ENCODE measurements at places on chromosomes 4 and X.

DNA sequence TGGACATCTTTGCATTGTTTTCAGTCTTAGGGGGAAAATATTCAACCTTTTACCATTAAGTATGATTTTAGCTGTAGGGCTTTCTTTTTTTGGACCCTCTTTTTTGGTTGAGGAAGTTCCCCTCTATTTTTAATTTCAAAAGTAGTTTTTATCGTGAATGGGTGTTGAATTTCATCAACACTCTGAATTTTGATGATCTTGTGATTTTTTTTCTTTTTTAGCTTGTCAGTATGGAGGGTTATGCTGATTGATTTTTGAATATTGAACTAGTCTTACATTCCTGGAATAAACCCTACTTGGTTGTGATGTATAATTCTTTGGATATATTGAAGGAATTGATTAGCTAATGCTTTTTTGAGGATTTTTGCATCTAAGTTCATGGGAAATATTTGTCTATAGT is 1.7 kb downstream of the ZNF81 start:
- DNase-seq: no peak

GRCh38 chr4:52507774-52508173 is 151.3 kb downstream of the USP46 start:
- DNase-seq: no peak

DNA sequence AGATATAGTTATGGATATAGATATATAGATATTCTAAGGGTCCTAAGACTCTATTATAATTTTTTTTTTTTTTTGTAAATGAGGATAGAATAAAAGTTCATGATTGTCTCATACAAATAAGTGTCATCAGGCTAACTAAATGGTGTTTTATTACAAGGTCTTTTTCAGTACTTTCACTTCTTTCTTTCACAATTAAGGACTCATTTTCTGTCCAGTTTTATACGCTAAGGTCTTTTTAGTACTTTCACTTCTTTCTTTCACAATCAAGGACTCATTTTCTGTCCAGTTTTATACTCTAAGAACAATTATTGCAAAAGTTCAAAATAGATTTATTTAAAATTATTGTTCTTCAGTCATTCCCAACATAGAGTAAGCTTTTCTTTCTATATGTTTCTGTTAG is 32.7 kb downstream of the RUFY3 start:
- DNase-seq: no peak

- DNase-seq: peak; percentile 96
Measured at GRCh38 chr4:14168919-14169318, 541.4 kb upstream of the BOD1L1 start.

- no peak for DNase-seq
Measured at GRCh38 chr4:10732235-10732913, 47.8 kb upstream of the CLNK start.

- DNase-seq: no peak
Measured at GRCh38 chr4:156294577-156294976, 340.9 kb upstream of the CTSO start.

DNA sequence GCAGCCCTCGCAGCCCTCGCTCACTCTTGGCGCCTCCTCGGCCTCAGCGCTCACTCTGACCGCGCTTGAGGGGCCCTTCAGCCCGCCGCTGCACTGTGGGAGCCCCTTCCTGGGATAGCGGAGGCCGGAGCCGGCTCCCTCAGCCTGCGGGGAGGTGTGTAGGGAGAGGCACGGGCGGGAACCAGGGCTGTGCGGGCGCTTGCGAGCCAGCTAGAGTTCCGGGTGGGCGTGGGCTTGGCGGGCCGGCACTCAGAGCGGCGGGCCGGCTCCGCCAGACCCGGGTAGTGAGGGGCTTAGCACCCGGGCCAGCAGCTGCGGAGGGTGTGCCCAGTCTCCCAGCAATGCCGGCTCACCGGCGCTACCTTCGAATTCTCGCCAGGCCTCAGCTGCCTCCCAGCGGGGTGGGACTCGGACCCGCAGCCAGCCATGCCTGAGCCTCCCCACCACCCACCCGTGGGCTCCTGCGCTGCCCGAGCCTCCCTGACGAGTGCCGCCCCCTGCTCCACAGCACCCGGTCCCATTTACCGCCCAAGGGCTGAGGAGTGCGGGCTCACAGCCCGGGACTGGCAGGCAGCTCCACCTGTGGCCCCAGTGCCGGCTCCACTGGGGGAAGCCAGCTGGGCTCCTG is 1.4 kb upstream of the AADAT start:
- no peak for DNase-seq

GRCh38 chr4:27701606-27702005 is 841.0 kb downstream of the STIM2 start:
- no peak for DNase-seq

- DNase-seq: no peak
Measured at GRCh38 chr4:154120690-154121345, 331.9 kb upstream of the SFRP2 start.

GRCh38 chrX:129361576-129361975 is 161.7 kb downstream of the SMARCA1 start:
- no peak for DNase-seq

- no peak for DNase-seq
Measured at GRCh38 chr4:174595141-174595929, 73.0 kb upstream of the HPGD start.

DNA sequence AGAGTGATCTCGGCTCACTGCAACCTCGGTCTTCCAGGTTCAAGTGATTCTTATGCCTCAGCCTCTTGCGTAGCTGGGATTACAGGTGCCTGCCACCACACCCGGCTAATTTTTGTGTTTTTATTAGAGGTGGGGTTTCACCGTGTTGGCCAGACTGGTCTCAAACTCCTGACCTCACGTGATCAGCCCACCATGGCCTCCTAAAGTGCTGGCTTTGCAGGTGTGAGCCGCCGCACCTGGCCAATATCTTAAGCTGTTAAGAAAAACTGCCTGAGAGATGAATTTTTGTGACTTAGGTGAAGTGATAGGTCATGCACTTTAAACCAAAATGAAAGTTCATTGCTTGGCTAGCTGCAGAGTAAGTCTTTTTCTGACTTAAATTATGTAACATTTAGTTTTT is 5.8 kb downstream of the KDM6A start:
- no peak for DNase-seq

GRCh38 chrX:15675490-15675921 is 10.9 kb upstream of the CLTRN start:
- DNase-seq: peak; percentile 80

GRCh38 chrX:46744009-46744408 is 14.9 kb downstream of the SLC9A7 start:
- no peak for DNase-seq

- DNase-seq: peak; percentile 77
Measured at GRCh38 chr4:74157154-74157553, 764 bp upstream of the MTHFD2L start.

GRCh38 chr4:143026459-143027170 is 158.1 kb upstream of the USP38 start:
- no peak for DNase-seq

DNA sequence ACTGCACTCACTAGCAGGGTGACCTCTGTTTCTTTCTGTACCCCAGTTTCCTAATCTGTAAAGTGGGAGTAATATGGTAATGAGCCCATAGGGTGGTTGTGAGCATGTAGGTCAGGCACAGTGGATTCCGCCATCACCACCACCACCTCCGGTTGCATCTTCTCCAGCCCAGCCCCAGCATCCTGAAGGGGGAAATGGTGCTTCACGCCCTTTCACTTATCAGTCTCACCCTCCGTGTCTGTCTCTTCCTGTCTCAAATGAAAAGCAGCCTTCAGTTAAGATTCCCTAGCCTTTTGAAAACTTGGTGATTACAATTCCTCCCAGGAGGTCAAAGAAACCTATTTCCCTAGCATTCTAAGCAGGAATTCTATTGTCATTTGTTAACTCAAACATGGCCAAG is 16.9 kb upstream of the XPNPEP2 start:
- DNase-seq: peak; percentile 63

DNA sequence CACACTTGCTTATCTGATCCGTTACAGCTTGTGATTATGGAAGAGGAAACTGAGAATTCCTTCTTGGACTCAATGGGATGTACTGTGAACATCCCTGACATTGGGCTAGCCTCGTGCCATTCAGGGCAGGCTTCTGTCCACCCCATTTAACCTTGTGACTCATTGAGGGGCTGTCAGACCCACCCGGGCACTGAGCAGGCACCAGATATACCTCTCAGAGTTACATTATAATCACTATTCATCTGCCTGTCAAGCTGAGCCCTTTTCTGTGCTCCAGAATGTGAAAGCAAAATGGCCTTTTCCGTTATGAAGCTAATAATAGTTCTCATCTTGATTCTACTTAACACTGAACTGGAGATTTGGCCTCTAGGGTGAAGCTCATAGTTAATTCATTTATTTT is 170.6 kb upstream of the SCML1 start:
- DNase-seq: no peak

- no peak for DNase-seq
Measured at GRCh38 chr4:186676531-186677161, 47.0 kb downstream of the FAT1 start.

DNA sequence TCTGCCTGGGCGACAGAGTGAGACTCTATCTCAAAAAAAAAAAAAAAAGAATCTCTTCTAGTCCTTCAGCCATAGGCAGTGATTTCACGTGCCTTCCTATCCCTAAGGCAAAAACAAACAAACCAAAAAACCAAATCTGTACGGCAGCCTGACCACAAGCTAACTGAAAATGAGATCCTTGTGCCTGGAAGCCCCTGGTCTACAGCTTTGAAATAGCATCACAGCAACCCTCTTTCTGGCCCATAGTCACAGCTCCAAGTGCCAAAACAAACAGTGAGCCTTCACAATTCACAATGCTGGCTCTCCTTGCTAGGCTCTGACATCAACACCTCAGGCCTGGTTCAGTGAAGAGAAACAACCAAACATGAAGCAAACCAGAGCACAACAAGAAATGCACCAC is 46.1 kb downstream of the TMEM150C start:
- DNase-seq: peak; percentile 91

DNA sequence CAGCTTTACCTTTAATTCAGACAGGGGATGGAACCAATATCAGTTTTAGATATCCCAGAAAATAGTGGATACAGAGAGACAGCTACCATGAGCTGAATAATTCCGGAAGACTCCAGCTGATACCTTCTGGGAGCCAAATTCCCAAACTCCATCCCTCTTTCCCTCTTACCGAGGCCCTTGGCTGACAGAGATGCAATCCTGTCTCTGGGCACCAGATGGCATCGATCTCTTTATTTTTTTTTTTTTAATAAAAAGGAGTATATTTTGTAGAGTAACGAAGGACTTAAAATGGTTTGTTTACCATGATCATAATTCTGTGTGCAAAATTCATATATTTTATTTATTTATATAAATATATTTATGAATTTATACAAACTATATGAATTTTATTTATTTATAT is 31.0 kb downstream of the RAB40A start:
- DNase-seq: peak; percentile 24

GRCh38 chrX:19902110-19902509 is 14.7 kb upstream of the SH3KBP1 start:
- DNase-seq: no peak

GRCh38 chr4:26441102-26441501 is 49.2 kb downstream of the CCKAR start:
- no peak for DNase-seq

GRCh38 chr4:110198049-110198434 is 373 bp downstream of the ELOVL6 start:
- DNase-seq: peak; percentile 40

DNA sequence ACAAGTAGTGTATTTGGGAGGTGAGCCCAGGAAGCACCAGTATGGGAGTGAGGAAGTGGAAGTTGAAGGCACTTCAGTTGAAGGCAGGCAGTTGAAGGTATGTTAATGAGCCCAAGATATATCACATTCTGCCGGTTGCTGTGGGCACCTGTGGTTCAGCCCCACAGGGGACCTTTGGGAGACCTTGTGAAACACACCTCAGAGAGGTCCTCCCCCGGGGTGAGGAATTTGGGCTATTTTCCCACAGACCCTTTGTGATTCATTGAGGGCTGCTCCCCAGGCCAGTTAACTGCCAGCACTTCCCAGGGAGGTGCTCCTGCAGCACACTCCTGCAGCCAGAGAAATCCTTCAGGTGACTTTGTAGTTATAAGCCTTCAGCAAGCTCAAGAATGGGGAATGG is 45.9 kb downstream of the PTCHD1 start:
- DNase-seq: no peak

DNA sequence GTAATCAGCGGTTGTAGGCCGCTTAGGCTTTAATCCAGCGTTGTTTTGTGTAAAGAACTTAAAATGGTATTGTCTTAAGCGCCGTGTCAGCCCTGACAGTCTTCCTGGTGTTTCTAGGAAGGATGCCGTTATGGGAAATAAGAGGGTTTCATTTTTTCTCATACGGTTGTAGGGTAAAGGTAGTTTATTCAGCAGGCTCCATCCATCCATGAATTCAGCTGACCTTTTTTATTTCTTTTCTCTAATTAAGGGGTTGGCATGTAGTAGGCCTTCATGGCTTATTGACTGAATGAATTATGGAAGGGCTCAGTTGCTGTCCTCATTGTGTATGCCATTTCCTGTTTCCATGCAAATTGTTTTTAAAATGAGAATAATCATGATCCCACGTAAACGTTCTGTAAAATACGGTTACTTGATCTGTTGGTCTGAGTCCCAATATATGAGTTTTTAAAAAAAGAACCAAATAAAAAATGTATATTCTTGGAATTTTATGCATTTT is 693 bp downstream of the OCIAD1 start:
- DNase-seq: peak; percentile 48

DNA sequence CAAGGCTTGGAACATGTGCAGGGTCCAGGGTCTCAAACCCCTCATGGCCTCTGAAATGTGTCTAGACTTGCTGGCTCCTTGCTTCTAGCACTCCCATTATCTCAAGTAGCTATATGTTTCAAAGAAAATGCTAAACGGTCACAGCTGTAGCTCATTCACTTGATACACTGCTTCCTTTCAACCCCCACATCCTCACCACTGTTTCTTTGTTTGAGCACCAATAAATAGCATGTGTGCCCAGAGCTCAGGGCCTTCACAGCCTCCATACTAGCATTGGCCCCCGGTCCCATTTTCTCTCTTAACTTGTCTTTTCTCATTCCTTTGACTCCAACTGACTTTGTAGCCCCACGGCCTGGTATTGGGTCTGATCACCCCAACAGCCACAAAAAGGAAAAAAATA is 801.8 kb downstream of the STIM2 start:
- DNase-seq: no peak

- DNase-seq: no peak
Measured at GRCh38 chr4:145820407-145820806, 118.2 kb downstream of the ZNF827 start.

DNA sequence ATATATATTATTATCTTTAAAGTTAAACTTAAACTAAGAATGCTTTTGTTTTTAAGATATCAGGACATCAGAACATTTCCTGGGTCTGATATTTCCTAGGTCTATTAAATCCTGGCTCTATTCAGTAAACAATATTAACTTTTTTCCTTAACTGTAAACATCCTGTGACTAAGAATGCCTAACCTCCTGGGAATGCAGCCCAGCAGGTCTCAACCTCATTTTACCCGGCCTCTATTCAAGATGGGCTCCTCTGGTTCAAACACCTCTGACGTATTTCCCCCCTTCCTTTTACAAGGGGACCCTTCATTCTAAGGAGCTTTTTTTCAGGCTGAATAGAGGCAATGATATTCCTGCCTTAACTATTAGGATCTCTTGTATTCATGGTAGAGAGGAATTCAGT is 35.8 kb upstream of the DYNLT3 start:
- DNase-seq: no peak
